ENCODE measurements at places on chromosomes 11 and 22.
A peak's percentile ranks its signal among the peaks of the same experiment; 100 is the strongest.

DNA sequence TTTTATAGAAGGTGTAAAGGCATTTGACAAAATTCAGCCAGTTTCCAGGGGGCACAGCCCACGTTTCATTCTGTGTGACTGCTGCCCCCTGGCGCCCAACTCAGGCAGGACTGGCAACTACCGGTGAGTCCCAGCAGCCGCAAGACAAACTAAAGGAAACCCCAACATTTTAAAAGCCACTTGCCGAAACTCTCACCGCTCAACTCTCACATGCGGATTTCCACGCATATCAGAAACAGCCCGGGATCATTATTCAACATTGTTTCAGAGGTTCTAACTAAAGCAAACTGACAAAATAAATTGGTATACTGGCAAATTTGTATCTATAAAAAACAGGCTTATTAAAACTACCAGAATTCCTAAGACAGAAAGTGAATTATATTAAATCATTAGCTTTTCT lies 48.2 kb downstream of the MORC2 start:
- DNase-seq: peak; percentile 88

GRCh38 chr22:36578619-36579018 lies 49.7 kb upstream of the EIF3D start:
- DNase-seq: no peak

GRCh38 chr22:44548981-44549380 lies 50.9 kb upstream of the RTL6 start:
- DNase-seq: no peak

- DNase-seq: no peak
These were observed 83.6 kb upstream of the RASSF10 start for GRCh38 chr11:12925520-12925919.

All from CD4-positive, alpha-beta T cell (primary cell).